ENCODE measurements at places on chromosomes 16 and 17. TPM values are rescaled to one million over a fixed set of nuclear protein-coding genes. Genes with fewer than 3 reads are reported as not detected.

DNA sequence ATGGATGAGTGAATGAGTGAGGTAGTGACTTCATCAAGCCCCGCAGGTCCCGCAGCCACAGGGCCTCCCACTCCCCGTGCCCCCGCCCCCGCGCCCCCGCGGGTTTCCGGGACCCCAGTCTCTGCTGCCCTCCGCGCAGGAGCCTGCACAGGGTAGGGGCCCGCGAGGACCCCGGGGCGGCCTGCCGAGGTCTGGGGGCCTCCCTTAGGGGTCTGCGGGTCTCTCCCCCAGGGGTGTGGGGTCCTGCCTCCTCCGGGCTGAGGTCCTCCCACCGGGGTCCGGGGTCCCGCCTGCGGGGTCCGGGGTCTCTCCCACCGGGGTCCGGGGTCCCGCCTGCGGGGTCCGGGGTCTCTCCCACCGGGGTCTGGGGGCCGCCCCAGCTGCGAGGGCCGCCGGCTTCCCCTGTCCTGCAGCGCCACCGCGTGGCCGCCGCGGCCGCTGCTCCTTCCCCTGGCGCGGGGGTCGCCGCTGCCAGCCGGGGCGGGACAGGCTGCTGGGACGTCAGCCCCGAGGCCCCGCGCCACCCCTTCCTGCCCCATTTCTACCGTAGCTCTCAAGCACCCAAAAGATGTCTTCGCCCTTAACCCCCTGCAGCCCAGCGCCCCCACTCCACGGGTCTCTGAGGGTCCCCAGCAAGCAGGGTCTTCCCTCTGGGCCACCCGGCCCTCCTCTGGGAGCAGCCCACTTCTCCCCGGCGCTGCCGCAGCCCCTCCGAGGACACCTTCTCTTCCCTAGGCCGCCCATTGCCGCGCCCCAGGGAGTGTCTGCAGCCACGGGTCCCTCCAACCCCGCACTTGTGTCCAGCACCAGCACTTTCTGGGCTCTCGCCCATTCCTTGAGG lies 10.4 kb upstream of the CHMP6 start:
- no peak for ATAC-seq

DNA sequence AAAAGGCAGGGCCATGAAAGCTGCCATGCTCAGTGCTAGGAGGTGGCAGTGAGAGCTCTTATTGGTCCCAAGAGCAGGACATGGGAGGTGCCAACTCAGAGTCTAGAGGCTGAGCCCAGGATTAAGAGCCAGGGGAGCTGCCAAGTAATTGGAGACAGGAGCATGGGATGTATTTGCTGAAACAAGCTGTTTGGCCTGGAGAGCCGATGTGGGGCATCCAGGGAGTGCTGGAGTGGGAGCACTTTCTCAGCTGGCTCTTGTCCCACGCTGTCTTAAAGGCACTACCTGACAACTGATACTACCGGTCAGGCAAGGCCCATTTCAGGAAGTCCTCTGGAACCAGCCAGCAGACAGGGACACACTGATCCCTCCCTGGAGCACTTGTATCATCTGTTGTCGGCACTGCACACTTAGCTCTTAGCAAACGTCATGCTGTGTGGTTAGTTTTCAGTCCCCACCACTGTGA lies 19.3 kb downstream of the ANKFN1 start:
- ATAC-seq = no peak

Gene SULT1A2
- not detected for total RNA-seq

Gene GRIN2C
- total RNA-seq = 1.2 TPM

DNA sequence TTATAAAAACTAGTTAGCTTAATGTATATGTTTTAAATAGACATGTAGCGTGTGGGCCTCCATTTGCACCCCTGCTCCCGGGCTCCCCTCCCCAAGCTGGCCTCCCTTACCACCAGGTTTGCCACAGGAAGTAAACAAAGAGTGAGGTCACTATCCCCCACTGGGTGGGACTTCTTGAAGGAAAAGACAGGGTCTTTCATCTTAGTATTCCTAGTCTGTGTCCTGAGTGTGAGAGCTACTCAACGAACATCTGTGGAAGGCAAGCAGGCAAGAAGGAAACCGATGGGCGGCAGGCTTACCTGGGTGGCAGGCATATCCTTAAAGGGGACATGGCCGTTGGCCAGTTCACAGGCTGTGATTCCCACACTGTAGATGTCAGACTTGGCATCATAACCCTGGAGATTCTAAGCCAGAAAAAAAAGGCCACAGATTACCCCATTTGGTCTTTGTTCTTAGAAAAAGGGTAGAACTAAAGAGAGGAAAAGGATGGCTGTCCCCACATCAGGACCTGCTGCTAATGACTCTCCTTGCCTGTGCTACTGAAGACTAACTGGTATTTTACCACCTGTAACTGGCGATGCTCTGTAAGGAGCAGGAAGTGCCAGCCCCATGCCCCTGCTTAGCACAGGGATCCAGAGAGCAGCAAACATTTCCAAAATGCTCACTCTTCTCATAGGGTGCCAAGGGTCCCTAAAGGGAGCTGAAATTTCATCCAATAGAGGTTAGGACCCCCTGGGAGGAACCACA lies 6.6 kb upstream of the LIMD2 start:
- ATAC-seq = no peak

Gene NPW
- not detected for total RNA-seq

Gene CACNG5
- not detected for total RNA-seq

GRCh38 chr16:25914357-25914962 lies 222.7 kb downstream of the HS3ST4 start:
- ATAC-seq = no peak
